Fibroblast of lung (primary cell): ENCODE measurements at places on chromosomes 3 and 15. TPM values are rescaled to one million over a fixed set of nuclear protein-coding genes. Genes with fewer than 3 reads are reported as not detected.

DNAJA4 gene
- total RNA-seq = 4.1 and 7.9 TPM in 2 replicates

CPLX3 gene
- not detected in 2 replicates for total RNA-seq

TLR9 gene
- under 0.01 TPM in 1 of 2 replicates, not detected in the other for total RNA-seq

VILL gene
- 6.7 and 9.4 TPM in 2 replicates for total RNA-seq

THPO gene
- 0.50 and 0.51 TPM in 2 replicates for total RNA-seq

TMC3 gene
- not detected in 2 replicates for total RNA-seq

LTF gene
- not detected in 2 replicates for total RNA-seq

SOX14 gene
- not detected in 2 replicates for total RNA-seq

MESP2 gene
- 0.77 and 0.99 TPM in 2 replicates for total RNA-seq

EXD1 gene
- total RNA-seq = 0.17 TPM in 1 of 2 replicates, not detected in the other

THRB gene
- 3.9 and 7.4 TPM in 2 replicates for total RNA-seq

OR5K4 gene
- not detected in 2 replicates for total RNA-seq

LNP1 gene
- total RNA-seq = 3.1 and 4.1 TPM in 2 replicates

ARID3B gene
- total RNA-seq = 0.99 and 1.0 TPM in 2 replicates
